Type B pancreatic cell (in vitro differentiated cells): ENCODE measurements at places on chromosomes 6 and 20.

- no peak overlapping the region for H3K4me3 ChIP-seq
- peak overlapping the region; percentile 50 for H3K27ac ChIP-seq
- H3K27me3 ChIP-seq = no peaks in the 10 kb centered on the region
- peaks cover 47% of the 10 kb centered on the region for H3K36me3 ChIP-seq
- H3K4me1 ChIP-seq = peaks cover 25% of the 10 kb centered on the region
Measured at GRCh38 chr6:52511572-52512151, 65.2 kb downstream of the TRAM2 start.

DNA sequence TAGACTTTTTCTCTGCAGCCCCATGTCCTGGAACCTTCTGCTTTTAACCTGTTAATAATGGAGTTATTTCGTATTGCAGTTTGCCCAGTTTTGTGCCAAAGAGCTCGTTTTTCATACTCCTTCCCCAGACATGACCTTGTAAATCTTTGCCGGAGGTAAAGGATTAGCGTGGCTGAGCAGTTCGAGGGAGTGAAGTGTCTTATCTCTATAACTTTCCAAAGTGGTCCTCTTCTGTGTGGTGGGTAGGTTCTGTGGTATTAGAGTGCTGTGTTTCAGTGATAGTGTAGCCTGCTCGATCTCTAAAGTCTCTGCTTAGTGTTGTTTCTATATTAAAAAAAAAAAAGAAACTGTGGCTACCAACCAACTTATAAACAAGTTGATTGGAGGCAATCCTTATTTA lies 67.5 kb downstream of the FARS2 start:
- DNase-seq = no peak
- no peaks in the 10 kb centered on the region for H3K4me1 ChIP-seq
- H3K4me3 ChIP-seq = no peak overlapping the region
- H3K27ac ChIP-seq = no peak overlapping the region

GRCh38 chr20:2358006-2358405 lies 22.7 kb upstream of the TGM6 start:
- H3K4me1 ChIP-seq = no peaks in the 10 kb centered on the region
- peaks cover 4% of the 10 kb centered on the region for H3K27me3 ChIP-seq
- no peak overlapping the region for H3K4me3 ChIP-seq
- no peak for DNase-seq
- no peaks in the 10 kb centered on the region for H3K36me3 ChIP-seq
- H3K27ac ChIP-seq = no peak overlapping the region

DNA sequence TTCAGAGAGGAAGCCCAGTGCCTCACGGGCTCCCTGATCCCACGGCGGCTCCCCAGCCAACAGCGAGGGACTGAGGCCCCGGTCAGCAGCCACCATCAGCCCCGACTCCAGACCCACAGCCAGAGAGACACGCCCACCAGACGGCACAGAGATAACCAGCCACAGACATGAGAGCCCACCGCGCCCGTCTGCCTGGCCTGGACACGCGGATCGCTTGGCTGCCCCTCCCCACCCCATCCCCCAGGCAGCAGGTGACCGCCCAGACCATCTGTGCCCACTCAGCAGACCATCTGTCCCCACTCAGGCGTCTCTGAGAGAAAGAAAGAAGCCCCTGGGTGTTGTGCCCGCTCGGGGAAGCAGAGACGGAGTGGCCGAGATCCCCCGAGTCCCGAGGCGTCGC lies 55.5 kb upstream of the CHRNA4 start:
- H3K36me3 ChIP-seq = no peaks in the 10 kb centered on the region
- H3K4me1 ChIP-seq = no peaks in the 10 kb centered on the region
- no peak for DNase-seq
- H3K4me3 ChIP-seq = no peak overlapping the region

- no peaks in the 10 kb centered on the region for H3K36me3 ChIP-seq
- H3K4me1 ChIP-seq = no peaks in the 10 kb centered on the region
- no peaks in the 10 kb centered on the region for H3K27me3 ChIP-seq
- H3K27ac ChIP-seq = no peak overlapping the region
- no peak overlapping the region for H3K4me3 ChIP-seq
Measured at GRCh38 chr6:123030282-123030681, 34.2 kb downstream of the CLVS2 start.

GRCh38 chr6:21664314-21665109 lies 71.0 kb downstream of the SOX4 start:
- H3K36me3 ChIP-seq = peaks cover 7% of the 10 kb centered on the region
- H3K27ac ChIP-seq = peak overlapping the region; percentile 78
- peaks cover 37% of the 10 kb centered on the region for H3K4me1 ChIP-seq

DNA sequence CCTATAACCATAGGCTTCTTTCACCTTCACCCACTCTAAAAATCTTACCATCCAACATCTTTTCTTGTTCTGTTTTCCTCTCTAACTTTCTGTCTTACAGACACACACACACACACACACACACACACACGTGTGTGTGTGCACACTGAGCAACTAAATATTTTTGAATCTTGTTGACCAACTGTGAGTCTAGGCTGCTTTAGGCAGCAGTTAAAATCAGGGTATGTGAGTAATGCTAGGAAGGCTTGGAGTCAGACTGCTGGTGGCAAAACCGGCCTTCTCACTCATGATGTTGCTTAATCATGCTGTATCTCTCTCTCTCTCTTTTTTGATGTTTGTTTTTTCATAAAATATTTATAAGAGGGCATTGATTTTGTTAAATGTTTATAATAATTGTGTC lies 103.1 kb upstream of the TBX18 start:
- H3K27ac ChIP-seq = no peak overlapping the region
- no peak overlapping the region for H3K4me3 ChIP-seq
- H3K4me1 ChIP-seq = no peaks in the 10 kb centered on the region
- no peaks in the 10 kb centered on the region for H3K36me3 ChIP-seq

GRCh38 chr20:23629017-23629541 lies 8.7 kb downstream of the CST3 start:
- H3K4me1 ChIP-seq = peaks cover 8% of the 10 kb centered on the region
- no peak for DNase-seq
- no peak overlapping the region for H3K4me3 ChIP-seq
- H3K27me3 ChIP-seq = no peaks in the 10 kb centered on the region
- H3K36me3 ChIP-seq = peaks cover 4% of the 10 kb centered on the region
- H3K27ac ChIP-seq = peak overlapping the region; percentile 39

DNA sequence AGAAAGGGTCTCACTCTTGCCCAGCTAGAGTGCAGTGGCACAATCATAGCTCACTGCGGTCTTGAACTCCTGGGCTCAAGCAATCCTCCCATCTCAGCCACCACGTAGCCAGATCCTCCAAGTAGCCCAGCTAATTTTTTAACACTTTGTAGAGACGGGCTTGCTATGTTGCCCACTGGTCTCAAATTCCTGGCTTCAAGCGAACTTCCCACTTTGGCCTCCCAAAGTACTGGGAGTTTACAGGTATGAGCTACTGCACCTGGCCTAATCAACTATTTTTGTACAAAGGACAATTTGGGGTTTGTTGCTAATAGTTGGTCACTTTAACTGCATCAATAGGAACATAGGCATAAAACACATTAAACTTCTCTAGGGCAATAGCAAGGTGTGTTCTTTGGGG lies 29.9 kb upstream of the SYNCRIP start:
- H3K27ac ChIP-seq = peak overlapping the region; percentile 1
- no peak overlapping the region for H3K4me3 ChIP-seq
- no peaks in the 10 kb centered on the region for H3K27me3 ChIP-seq
